ENCODE measurements at places on chromosomes 1 and 21. TPM values are rescaled to one million over a fixed set of nuclear protein-coding genes. Genes with fewer than 3 reads are reported as not detected.
A peak's percentile ranks its signal among the peaks of the same experiment; 100 is the strongest.

Gene AHDC1
- 28.5 TPM for total RNA-seq

DNA sequence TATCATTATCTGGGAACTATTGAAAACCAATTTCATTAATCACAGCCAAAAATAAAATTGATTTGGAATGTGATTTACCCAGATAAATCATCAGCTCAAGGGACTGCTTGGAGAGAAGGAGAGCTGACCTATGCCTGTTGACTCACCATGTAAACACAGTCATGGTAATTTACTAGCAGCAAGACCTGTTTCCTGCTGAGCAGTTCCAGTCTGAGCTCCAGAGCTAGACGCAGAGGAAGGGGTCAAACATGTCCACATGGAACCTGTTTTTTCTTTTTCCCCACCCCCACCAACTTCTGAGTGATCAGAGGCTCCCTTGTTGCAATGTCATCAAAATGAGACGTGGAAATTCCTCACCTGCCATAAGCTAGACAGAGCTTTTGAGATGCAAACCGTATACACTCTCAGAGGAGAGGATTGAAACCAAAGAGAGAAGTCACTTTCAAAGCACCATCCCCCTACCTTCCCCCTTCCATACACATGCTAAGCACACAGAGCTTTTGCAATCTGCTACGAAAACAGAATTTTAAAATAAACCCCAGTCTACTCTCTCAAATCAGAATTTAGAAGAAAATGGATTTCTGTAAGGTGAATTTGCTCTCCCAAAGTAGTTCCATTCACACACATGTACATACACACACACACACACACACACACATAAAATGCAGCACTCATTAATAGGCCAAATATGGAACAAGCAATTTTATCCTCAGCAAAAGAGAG, 55.9 kb upstream of the PTGFRN start:
- H3K27ac ChIP-seq: peak overlapping the region; percentile 42
- no peaks in the 10 kb centered on the region for H3K36me3 ChIP-seq
- H3K4me3 ChIP-seq: no peak overlapping the region
- no peaks in the 10 kb centered on the region for H3K27me3 ChIP-seq

DNA sequence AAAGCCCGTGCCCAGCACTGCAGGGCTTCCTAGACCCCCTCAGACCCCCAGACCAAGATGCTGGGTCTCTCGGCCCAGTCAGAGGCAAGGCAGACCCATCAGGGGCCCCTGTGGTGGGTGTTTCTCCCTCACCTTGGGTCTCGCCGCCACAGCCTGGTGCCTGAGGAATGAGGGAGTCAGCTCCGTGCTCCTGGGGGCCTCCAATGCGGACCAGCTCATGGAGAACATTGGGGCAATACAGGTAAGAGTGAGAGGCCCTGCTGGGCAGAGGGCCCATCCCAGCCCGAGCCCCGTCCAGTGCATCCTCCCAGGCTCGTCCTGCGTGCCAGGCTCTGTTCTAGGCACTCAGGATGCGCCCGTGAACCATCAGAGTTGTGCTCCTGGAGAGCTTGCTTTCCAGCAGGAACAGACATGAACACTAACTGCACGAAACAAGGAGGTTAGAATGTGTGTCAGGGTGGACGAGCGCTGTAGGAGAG, 51.5 kb downstream of the KCNAB2 start:
- no peak overlapping the region for H3K27ac ChIP-seq
- peaks cover 39% of the 10 kb centered on the region for H3K36me3 ChIP-seq
- no peak for DNase-seq
- H3K4me1 ChIP-seq: no peaks in the 10 kb centered on the region
- no peaks in the 10 kb centered on the region for H3K27me3 ChIP-seq
- no peak overlapping the region for H3K4me3 ChIP-seq

Gene GBP5
- total RNA-seq: 34.3 TPM
